Body of pancreas (tissue), 4 donors: ENCODE measurements at places on chromosomes 5 and 9. TPM values are rescaled to one million over a fixed set of nuclear protein-coding genes. Genes with fewer than 3 reads are reported as not detected.

The GARIN3 gene
- not detected for total RNA-seq

- DNase-seq, result peak; percentile 47
Observed at GRCh38 chr5:58437661-58438060, 22.2 kb downstream of the PLK2 start.

DNA sequence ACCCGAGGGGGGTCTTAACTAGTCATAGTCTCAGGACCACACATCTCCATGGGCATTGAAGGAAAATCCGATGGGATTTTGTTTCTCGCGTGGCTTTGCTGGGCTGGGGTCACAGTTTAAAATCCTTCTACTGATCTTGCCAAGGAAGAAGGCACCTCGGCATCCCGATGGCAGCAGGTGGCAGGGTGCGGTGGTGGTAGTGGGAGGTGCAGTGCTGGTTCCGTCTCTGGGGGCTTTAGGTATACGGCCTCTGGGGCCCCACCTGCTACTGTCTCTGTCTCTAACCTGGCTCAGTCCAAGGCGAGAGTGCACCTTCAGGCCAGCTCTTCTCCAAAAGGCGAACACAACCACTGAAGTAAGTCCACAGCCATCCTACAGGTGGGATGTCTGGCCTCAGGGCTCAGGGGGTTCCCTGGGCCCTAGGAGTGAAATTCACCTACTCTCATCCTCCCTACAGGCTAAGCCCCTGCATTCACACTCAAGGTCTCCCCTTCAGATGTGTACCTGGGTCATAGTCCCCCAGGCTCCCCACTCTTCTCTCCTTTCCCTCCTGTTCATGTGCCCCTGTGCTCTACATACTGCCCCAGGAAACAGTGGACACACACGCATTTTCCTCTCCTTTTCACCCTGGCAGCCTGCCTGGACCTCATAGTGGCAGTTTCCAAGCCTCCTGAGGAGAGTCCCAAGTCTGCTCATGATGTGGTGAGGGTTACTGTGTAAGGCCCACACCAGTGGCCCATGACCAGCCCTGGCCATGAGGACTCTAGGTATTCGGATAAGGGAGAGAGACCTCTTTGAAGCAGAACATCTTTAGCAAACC is 736 bp upstream of the FCN2 start:
- no peak for DNase-seq

DNA sequence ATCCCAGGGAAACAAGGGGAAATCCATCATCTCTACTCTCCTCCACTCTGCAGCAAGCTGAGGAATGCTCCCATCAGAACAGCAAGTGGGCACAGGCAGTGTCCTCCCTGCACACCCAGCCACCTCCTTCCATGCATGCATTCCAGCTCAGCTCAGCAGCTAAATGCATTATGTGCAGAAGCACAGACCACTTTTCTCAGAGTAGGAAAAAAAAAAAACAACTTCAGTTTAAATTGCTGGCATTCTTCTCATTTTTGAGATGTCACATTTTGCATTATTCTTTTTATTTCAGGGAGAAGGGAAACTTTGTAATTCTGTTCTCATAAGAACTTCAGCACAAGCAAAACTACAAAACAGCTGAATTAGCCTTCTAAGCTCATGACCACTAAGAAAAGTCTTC is 312.2 kb downstream of the SEMA5A start:
- no peak for DNase-seq

DNA sequence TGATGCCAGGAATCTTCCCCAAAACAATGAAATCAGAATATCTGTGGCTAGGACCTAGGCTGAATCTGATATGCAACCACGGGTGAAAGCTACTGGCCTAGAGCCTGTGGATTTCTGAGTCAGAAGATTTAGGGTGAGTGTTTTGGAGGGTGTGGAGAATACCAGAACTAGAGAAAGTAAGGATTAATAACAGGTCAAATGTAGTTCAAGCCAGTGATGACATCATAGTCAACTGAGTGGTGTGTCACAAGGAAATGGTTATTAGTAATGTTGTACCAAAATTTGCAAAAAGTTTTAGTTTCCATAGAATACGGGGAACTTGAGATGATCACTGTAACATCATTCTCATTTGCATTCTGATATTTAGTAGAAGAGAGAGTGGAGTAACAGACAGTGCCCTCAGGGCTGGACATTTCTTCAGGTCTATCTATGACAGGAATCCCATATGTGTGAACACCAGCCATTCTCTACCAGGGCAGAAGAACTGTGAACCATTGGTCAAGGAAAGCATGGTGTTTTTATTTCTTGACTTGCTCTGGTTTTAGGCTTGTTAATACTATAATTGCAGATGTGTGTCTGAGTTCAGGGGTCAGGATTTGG is 3.7 kb downstream of the GALNT12 start:
- DNase-seq, result no peak

The HAVCR1 gene
- not detected for total RNA-seq

DNA sequence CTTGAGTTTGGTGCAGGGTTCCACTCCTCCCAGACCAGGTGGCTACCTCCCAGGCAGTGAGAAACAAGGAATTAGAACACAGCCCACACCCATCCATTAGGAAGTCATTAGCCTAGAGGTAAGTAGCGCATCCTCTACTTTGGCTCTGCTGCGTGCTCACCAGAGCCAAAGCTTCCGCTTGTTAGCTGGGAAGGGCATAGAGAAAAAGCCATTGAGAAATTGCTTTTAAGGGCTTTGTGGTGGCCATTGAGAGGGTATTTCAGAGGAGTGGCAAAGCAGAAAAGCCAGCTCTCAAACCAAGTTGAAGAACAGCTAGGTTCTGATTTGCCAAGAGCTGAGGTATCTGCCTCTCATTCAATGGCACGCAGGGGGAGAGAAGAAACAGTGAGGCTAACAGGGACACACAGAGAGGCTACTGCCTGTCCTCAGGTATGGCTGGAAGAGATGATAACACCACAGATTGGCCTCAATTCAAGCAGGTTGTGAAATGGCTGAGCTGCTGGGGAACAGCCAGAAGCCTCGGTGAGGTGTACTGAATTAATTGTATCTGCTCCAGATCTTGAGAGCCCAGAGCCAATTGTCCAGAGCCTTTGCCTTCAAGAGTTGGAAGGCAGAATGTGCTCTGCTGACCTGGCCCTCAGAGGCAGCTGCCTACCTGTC is 119.4 kb downstream of the NTRK2 start:
- no peak for DNase-seq

- no peak for DNase-seq
Observed at GRCh38 chr5:122959740-122960445, 76.6 kb downstream of the PPIC start.

DNA sequence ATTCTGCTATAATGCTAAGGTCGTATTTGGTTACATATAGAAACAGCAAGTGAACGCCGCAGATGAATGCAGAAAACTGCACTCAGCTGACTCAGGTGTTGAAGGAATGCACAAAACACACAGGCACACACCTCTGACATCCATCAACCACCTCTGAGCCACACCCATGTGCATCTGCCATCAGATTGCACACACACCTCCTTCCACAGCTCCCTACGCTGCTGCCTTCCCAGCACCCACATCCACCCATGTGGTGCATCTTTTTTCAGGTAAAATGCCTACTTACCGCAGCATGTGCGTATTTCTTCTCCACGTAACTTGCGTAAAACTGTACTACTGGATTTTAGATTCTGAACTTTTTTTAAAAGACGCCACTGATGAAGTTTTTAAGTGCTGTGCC is 7.1 kb downstream of the STK10 start:
- DNase-seq, result no peak

DNA sequence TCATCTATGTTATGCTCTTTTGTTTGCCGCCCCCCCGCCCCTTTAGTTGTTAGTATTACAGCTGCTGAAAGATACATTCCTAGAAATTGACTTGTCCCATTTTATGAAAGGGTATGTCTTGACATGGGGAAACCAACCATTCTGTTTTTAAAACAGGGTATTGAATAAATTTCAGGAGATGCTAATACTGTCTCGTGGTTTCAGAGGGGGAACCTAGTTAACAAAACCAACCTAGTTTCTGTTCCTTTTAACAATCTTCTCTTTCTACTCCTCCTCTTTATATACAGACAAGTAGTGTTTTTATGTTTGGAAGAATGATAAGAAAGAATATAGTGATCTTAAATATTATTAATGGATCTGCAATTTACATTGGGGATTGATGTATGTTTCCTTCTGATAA is 3.5 kb downstream of the PIP5K1B start:
- DNase-seq, result no peak

DNA sequence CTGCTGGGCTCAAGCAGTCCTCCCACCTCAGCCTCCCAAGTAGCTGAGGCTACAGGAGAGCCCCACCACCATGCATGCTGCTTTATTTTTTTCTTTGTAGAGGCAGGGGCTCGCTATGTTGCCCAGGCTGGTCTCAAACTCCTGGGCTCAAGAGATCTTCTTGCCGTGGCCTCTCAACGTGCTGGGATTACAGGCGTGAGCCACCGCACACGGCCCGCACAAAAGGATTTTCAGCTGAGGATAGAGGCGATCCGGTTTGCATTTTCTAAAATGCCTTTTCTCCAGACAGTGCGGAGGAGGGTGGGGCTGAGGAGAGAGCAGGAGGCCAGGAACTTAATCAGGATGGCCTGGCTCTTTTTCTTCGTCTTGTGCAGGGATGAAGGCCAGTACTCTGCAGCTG is 6.9 kb downstream of the HRH2 start:
- no peak for DNase-seq

- DNase-seq, result no peak
Observed at GRCh38 chr9:18910916-18911315, 122.1 kb downstream of the SAXO1 start.

GRCh38 chr5:151504006-151504405 is 56.6 kb downstream of the SLC36A1 start:
- no peak for DNase-seq

DNA sequence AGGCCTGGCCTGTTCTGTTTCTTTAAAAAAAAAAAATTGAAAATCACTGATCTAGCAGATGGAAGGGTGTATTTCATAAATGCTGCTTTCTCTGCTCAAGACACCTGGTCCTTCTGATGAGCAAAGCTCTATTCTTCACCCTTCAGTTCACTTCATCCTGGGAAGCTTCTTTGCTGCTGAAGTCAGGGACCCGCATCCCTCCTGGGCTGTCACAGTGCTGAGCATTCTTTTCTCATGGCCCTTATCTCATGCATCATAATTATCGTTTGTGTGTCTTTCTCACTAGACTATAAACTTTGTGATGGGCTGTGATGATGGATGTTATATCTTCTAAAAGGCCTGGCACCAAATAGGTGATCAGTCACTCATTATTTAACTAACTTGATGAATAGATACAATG is 461.0 kb downstream of the GADD45G start:
- no peak for DNase-seq

DNA sequence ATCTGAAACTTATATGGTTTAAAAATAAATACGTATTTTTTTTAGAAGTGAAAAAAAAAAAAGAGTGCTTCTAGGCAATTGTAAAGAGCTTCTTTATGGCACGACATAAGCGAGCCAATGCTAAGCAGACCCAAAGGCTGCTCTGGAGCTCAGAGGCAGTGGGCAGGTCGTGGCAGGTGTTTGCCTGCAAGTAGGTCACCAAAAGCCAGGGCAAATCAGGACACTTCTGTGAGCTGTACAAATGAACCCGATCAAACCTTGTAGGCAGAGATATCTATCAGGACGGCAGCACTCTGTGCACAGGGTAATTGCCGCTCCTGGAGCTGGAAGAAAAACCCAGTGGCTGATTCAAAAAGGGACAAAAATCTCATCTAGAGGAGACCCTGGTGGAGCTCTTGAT is 75.9 kb downstream of the IRX2 start:
- peak; percentile 13 for DNase-seq

DNA sequence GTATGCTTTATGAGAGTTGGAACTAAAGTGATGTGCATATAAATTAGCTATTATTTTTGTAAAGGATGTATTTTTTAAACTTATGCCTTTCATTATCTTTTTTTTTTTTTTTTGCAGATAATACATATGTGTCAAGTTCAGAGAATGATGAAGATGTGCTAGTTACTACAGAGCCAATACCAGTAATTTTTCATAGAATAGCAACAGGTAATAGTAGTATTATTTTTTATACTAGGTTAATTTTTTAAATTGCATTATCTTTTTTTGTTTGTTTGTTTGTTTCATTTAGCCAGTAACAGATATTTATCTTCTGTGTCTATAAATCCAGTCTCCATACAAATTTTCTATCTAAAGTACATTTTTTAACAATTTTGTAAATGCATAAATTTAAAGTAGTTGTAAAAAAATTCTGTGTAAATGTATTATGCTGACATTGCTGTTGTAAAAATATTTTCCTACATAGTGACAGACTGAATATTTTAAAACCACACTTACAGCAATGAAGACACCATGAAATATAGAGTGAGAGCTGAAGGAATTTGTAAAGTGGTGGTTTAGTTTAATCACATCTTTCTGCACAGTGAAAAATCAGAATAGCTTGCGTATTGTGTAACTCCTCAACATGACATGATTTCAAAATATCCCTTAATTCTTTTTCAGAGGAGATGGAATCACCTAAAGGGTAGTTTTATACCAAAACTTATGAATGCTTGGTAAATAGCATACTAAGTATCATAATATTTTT is 93.3 kb downstream of the PARP8 start:
- no peak for DNase-seq

GRCh38 chr5:74816875-74817274 is 49.3 kb downstream of the FAM169A start:
- DNase-seq, result no peak

DNA sequence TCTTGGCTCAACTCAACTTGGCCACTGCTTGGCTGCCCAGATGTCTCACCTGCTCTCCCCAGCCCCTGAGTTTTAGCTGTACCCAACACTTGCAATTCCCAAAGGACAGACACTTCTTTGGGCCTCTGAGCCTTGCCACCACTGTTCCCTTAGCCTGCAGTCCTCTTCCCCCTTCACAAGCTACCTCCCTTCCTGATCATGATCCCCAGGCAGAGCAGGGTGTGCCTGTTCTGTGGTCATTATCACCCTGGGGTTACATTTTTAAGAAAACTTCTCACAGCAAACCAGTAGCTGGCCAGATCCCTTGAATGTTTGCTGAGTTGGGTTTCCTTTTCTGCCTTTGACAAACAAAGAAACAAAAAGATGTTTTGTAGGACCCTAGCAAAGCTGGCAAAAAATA is 87.5 kb upstream of the PRRC1 start:
- DNase-seq, result no peak

- DNase-seq, result no peak
Observed at GRCh38 chr9:118529210-118529609, 825.0 kb downstream of the TLR4 start.

- no peak for DNase-seq
Observed at GRCh38 chr5:180390441-180391190, 37.5 kb upstream of the GFPT2 start.

DNA sequence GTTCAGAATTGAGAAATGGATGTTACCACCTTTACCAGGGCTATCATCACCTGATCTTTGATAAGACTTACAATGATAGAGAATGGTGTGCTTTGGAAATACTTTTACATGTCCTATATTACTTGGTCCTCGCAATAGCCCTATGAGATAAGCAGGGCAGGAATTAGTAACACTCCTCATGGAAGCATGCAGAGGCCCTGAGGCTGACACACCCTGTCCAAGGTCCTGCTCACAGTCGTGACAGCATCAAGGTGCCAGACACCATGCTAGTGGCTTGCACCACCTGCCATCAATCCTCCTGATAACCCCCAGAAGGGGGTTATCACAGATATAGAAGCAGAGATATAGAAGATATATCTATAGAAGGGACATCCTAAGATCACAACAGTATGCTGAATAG is 216.8 kb upstream of the TBC1D2 start:
- no peak for DNase-seq

The SHLD3 gene
- 1.0 TPM for total RNA-seq

GRCh38 chr5:109388407-109388806 is 21.4 kb downstream of the PJA2 start:
- no peak for DNase-seq

GRCh38 chr5:155282503-155283107 is 269.1 kb downstream of the KIF4B start:
- no peak for DNase-seq

GRCh38 chr5:126348855-126349635 is 74.2 kb upstream of the GRAMD2B start:
- no peak for DNase-seq

- DNase-seq, result peak; percentile 58
Observed at GRCh38 chr9:133560311-133560710, 25.8 kb downstream of the ADAMTSL2 start.
